Memory B cell (primary cell): ENCODE measurements at places on chromosomes 1 and 21.

DNA sequence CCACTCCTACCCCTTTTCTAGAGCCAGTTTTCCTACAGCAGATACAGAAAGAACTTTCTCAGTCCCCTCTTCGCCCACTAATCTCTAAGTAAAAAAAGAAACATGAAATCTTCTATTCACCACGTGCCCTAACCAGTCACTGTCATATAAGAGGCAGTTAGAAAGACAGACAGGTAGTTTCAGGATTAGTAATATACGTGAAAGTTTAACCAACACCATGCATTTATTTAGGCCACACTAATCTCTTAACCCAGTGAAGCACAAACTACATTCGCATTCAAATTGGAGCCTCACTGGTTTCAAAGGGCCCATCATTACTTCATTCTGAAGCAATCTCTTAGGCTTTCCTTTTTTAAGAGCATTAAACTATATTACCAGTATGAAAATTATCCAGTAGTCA, 10.1 kb downstream of the GPATCH2 start:
- H3K4me3 ChIP-seq = no peak overlapping the region
- H3K27ac ChIP-seq = peak overlapping the region; percentile 78
- peaks cover 22% of the 10 kb centered on the region for H3K36me3 ChIP-seq
- no peak for DNase-seq
- H3K4me1 ChIP-seq = peaks cover 9% of the 10 kb centered on the region

GRCh38 chr1:182246783-182247182, 144.8 kb downstream of the GLUL start:
- H3K4me1 ChIP-seq = peaks cover 2% of the 10 kb centered on the region
- H3K36me3 ChIP-seq = peaks cover 1% of the 10 kb centered on the region

DNA sequence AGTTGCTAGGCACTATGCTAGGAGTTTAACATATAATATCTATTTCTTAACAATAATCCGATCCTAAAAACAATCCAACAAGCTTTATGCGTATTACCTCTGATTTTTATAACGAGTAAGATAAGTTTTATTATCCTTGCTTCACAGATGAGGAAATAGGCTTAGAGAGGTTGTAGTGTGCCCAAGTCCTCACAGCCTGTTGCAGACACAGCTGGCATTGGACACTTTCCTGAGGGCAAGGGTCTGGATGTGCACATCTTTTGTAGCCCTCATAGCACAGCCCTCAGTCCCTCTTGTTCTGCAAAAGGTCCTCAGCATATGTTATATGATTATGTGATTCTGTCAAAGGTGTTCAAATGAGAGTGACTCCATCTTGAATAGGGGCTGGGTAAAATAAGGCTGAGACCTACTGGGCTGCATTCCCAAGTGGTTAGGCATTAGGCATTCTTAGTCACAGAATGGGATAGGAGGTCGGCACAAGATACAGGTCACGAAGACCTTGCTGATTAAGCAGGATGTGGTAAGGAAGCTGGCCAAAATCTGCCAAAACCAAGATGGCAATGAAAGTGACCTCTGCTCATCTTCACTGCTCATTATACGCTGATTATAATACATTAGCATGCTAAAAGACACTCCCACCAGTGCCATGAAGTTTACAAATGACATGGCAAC, 75.7 kb upstream of the F3 start:
- peaks cover 2% of the 10 kb centered on the region for H3K27me3 ChIP-seq
- DNase-seq = no peak
- H3K4me1 ChIP-seq = no peaks in the 10 kb centered on the region
- H3K36me3 ChIP-seq = no peaks in the 10 kb centered on the region
- no peak overlapping the region for H3K27ac ChIP-seq

- no peaks in the 10 kb centered on the region for H3K4me1 ChIP-seq
- no peak overlapping the region for H3K27ac ChIP-seq
- H3K4me3 ChIP-seq = no peak overlapping the region
- DNase-seq = no peak
- peaks cover 10% of the 10 kb centered on the region for H3K27me3 ChIP-seq
Measured at GRCh38 chr1:165253818-165254254, 102.7 kb downstream of the LMX1A start.
